ENCODE measurements at places on chromosomes 3 and 15.

DNA sequence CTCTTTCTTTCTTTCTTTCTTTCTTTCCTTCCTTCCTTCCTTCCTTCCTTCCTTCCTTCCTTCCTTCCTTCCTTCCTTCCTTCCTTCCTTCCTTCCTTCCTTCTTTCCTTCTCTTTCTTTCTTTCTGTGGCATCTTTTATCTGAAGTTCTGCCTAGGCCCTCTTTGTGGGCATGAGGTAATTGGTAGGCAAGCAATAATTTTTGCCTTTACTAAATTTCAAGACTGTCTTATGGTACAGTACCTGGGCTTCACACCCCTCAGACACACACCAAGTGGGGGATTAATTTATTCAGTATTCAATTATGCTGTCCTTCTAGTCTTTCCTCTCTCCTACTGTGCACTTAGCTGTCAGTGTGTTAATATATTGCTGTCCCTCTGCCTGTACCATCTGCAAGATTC is 155.5 kb downstream of the OXSM start:
- no peak for DNase-seq

GRCh38 chr3:126539558-126540250 is 15.7 kb downstream of the CHST13 start:
- no peak for DNase-seq

DNA sequence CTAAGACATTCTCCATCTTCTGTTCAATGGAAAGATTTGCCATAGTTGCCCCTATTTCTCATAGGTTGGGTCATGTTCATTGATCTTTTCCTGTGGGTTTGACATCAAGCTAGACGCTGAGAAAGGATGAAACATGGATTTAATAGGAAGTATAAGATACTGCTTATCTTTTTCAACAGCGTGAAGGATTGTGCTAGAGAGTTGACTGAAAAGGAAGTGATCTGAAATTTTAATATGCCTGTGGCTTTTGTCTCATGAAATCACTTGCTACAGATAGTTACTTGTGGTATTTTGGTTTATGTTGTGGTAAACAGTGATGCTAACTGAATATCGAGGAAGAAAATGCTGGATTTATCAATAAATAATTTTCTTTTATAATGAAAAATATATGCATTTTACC is 442.9 kb downstream of the EDEM1 start:
- no peak for DNase-seq

- no peak for DNase-seq
These were observed 58.2 kb downstream of the IL16 start for GRCh38 chr15:81254916-81255290.

GRCh38 chr3:185900228-185900627 is 37.6 kb downstream of the TRA2B start:
- DNase-seq, result peak; percentile 18

DNA sequence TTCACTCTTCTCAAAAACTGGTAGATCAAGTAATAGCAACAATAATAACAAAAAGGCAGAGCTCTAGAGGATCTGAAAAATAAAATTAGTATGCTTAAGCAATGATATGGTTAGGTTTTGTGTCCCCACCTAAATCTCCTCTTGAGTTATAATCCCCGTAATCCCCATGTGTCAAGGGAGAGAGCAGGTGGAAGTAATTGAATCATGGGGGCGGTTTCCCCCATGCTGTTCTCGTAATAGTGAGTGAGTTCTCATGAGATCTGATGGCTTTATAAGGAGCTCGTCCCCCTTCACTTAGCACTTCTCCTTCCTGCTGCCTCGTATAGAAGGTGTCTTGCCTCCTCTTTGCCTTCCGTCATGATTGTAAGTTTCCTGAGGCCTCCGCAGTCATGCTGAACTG is 60.2 kb upstream of the ABHD2 start:
- no peak for DNase-seq

DNA sequence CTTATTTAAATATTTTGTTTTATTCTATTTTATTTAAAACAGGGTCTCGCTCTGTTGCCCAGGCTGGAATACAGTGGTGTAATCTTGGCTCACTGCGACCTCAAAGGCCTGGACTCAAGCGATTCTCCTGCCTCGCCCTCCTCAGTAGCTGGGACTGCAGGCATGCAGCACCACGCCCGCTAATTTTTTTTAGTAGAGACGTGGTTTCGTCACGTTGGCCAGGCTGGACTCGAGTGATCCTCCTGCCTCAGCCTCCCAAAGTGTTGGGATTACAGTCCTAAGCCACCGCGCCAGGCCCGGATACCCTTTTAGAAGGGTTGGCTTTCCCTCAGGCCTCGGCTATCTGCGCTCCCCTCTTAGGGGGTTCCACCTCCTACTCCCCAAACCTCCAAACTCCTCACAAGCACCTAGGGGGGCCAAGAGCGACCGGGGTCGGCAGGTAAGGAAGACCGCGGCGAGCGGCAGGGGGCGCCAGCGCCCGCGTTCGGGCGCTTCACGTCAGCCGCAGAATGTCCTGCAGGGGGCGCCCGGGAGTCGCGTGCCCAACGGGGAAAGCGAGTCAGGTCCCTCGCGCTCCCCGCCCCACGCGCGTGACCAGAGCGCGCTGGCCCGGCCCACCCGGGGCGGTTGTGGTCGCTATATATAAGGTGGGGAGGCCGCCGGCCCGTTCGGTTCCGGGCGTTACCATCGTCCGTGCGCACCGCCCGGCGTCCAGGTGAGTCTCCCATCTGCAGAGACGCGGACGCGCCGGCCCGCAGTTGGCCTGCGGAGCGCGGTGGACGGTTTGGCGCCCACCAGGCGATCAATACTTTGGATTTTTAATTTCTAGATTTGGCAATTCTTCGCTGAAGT is 51.8 kb upstream of the GATM start:
- peak; percentile 76 for DNase-seq

- DNase-seq, result no peak
These were observed 123.4 kb downstream of the SATB1 start for GRCh38 chr3:18301781-18302180.

All from eye (tissue), 1 donor.